Activated CD4-positive, alpha-beta memory T cell treated with anti-CD3 and anti-CD28 coated beads, Interleukin-2, amount 10 ng/mL, durations not matched to agents 7 days and 5 days (primary cell): ENCODE measurements at places on chromosomes 12 and 14.

DNA sequence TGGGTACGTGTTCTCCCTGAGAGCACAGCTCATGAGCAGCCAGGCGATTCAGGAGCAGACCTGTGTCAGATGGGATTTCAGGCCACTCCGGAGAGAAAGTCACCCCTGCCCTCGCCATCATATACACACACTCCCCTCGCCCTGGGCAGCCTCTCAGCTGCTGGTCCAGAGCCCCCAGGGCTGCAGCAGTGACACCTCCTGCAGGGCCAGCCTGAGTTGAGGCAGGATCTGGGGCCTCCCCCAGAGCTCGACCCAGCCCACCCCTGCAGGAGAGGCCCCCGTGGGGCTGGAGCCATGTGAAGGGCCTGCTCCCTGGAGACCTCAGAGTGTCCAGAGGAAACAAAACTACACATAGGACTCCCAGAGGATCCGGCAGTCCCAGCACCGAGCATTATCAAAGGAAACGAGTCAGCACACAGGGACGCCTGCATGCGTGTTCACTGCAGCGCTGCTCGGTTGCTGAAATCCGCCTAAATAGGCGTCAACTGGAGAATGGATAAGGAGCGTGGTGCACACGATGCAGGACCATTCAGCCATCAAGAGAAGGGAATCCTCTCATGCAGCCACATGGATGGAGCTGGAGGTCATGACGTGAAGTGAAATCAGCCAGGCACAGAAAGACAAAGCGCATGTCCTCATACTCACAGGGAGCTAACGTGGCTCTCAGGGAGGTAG is 104.0 kb downstream of the TNFAIP2 start:
- DNase-seq = no peak

DNA sequence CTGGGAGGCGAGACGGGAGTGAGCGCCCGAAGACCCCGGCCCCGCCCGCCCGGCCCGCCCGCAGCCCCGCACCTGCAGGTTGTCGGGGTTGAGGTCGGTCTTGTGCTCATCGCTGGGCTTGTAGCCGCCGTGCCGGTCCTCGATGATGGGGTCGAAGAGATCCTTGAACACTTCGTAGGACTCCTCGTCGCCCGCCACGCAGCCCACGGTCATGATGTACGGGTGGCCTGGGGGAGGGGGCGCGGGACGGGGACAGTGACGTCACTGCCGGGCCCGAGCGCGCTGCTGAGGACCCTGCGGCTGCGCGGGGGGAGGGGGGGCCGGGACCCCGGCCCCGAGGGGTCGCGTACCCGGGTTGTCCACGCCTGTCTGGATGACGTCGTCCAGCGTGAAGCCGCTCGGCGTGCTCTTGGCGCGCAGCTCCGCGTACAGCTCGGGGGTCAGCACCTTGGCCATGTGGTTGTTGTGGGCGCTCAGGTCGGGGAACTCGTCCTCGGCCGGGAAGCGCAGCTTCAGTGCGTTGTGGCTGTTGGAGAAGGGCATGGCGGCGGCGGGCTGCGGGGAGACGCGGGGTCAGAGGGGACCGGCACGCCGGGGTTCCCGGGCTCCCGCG is 573 bp downstream of the CKB start:
- no peak for DNase-seq

- DNase-seq = no peak
These were observed 43.1 kb downstream of the HMGA2 start for GRCh38 chr12:65867394-65867793.

DNA sequence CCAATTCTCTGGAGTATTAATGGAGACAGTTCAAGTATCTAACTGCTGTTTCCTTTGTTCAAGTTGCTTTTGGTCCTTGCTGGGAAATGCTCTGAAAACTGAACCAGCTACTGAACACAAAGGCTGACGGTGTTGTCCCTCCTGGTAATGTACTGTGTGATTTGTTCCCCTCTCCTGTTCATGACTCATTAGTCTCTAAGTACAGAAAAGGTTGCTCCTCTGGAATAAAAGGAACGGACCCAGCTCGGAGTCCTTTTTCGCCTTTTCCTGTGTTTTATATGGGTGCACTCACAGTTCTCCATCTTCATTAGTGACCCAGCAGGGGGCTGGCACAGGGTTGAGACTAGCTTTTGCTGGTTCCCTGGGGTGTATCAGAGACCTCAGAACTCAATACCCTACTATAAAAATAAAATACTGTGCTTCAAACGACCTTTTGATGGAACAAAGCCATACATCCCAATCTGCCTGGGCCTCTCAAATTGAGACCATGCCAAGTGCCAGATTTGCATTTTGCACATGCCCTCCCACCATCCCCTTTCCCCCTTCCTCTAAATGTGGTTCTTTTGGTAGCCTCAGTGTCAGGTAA is 269.7 kb downstream of the RAD51B start:
- DNase-seq = no peak

GRCh38 chr12:50192908-50193307 is 25.7 kb upstream of the CERS5 start:
- DNase-seq = no peak

- DNase-seq = no peak
These were observed 92.9 kb downstream of the EFCAB11 start for GRCh38 chr14:89861630-89862029.

GRCh38 chr12:58176296-58176869 is 235.0 kb downstream of the ATP23 start:
- no peak for DNase-seq

GRCh38 chr12:79347866-79348265 is 342.9 kb downstream of the PAWR start:
- DNase-seq = no peak

GRCh38 chr14:102295270-102295669 is 9.7 kb downstream of the MOK start:
- DNase-seq = no peak

DNA sequence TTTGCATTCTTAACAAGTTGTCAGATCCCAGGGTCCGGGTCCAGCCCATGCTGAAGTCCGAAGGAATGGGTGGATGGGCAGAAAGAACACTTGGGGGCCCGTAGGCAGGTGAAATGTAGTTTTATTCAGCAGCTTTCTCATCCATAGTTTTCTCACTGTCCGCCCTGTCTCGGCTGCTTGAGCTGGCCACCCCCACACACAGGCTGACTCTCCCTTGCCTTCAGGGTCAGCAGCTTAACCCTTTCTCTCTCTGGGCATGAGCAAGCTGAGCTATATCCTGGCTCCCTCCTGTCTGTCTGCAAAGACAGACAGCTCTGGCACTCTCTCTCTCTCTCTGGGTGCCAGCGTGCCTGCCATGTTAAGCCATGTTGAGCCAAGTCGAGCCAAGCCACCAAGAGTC is 163.9 kb downstream of the PTCSC3 start:
- no peak for DNase-seq

- no peak for DNase-seq
These were observed 44.5 kb downstream of the BEGAIN start for GRCh38 chr14:100542619-100543205.
